ENCODE measurements at places on chromosomes 7 and 10.

- no peak for DNase-seq
These were observed 653.2 kb upstream of the MKI67 start for GRCh38 chr10:128779416-128779815.

- DNase-seq = no peak
These were observed 39.7 kb upstream of the GPR141 start for GRCh38 chr7:37643876-37644275.

- no peak for DNase-seq
These were observed 67.8 kb downstream of the EBF3 start for GRCh38 chr10:129896136-129896859.

- DNase-seq = no peak
These were observed 39.4 kb downstream of the ZCCHC24 start for GRCh38 chr10:79405995-79406515.

DNA sequence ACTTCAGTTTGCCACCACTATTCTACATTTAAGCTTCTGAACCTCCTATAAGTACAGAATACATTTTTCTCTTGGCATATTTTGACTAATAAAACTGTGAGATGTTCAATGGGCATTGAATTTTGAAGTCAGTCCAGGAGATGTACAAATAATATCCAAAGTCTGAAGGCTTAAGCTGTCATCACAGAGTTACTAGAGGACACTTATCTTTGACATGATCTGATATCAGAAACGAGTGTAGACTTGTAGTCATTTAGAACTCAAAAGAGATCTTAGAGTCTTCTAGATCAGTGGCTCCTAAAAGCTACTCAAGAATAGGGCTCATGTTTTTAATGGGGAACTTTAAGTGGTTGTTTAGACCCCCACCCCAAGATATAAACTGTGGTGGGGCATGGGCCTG is 160.5 kb downstream of the ARID5B start:
- no peak for DNase-seq

Measured in mesothelial cell of epicardium (in vitro differentiated cells).